ENCODE measurements at places on chromosomes 3 and 15. TPM values are rescaled to one million over a fixed set of nuclear protein-coding genes. Genes with fewer than 3 reads are reported as not detected.

The BFSP2 gene
- polyA plus RNA-seq, result 0.86 TPM

- H3K27ac ChIP-seq, result no peak overlapping the region
- peaks cover 8% of the 10 kb centered on the region for H3K4me1 ChIP-seq
- H3K36me3 ChIP-seq, result no peaks in the 10 kb centered on the region
- H3K4me3 ChIP-seq, result no peak overlapping the region
- no peaks in the 10 kb centered on the region for H3K27me3 ChIP-seq
Observed at GRCh38 chr15:76898102-76898501, 7.0 kb downstream of the SCAPER start.

- H3K36me3 ChIP-seq, result no peaks in the 10 kb centered on the region
- DNase-seq, result no peak
- no peak overlapping the region for H3K4me3 ChIP-seq
- no peaks in the 10 kb centered on the region for H3K27me3 ChIP-seq
Observed at GRCh38 chr3:17508180-17508752, 234.2 kb downstream of the TBC1D5 start.

DNA sequence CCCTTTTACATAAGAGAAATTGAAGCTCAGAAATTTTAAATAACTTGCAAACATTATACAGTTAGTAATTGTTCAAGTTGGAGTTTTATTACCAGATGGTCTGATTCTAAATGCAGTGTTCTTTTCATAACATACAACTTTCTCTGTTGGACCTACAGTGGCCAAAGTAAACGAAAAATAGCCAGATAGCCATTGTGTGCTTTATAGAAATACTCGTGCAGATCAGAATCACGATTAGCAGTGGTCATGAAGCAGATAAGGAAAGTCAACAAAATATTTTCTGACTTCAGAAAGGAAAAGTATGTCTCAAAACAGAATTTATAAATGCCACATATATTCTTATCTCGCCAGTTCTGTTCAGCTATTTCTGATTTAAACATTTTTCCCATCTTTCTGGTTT is 436.9 kb downstream of the CNTN6 start:
- H3K4me1 ChIP-seq, result no peaks in the 10 kb centered on the region
- H3K36me3 ChIP-seq, result no peaks in the 10 kb centered on the region

GRCh38 chr3:177150218-177150916 is 46.9 kb downstream of the TBL1XR1 start:
- peaks cover 83% of the 10 kb centered on the region for H3K4me1 ChIP-seq
- no peaks in the 10 kb centered on the region for H3K27me3 ChIP-seq
- no peak for DNase-seq
- H3K4me3 ChIP-seq, result peak overlapping the region; percentile 25
- H3K36me3 ChIP-seq, result no peaks in the 10 kb centered on the region
- no peak overlapping the region for H3K27ac ChIP-seq
